ENCODE measurements at places on chromosomes 16 and 17.

GRCh38 chr16:2692948-2693651 lies 10.8 kb downstream of the KCTD5 start:
- DNase-seq, result no peak

- DNase-seq, result no peak
Measured at GRCh38 chr16:86614699-86615098, 36.4 kb downstream of the FOXL1 start.

- DNase-seq, result no peak
Measured at GRCh38 chr17:2017274-2017941, 7.7 kb downstream of the RTN4RL1 start.

GRCh38 chr17:27199948-27200347 lies 94.0 kb upstream of the WSB1 start:
- no peak for DNase-seq

DNA sequence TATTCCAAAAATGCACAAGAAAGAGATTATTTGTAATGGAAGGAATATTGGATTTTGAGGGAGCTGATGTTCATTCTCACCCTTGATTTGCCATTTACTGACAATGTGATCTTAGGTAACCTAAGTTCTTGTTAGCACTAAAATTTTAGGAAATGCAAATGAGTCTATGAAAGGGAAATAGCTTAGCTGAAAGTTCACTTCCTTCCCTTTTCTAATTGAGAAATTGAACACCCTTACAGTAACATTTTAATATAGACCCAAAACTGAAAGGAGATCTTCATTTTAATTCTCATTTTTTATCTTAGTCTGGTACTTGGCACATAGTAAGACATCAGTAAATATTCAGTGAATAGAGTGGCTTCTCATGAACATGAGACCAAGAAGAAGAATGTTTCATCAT lies 10.9 kb upstream of the WSB1 start:
- DNase-seq, result no peak

DNA sequence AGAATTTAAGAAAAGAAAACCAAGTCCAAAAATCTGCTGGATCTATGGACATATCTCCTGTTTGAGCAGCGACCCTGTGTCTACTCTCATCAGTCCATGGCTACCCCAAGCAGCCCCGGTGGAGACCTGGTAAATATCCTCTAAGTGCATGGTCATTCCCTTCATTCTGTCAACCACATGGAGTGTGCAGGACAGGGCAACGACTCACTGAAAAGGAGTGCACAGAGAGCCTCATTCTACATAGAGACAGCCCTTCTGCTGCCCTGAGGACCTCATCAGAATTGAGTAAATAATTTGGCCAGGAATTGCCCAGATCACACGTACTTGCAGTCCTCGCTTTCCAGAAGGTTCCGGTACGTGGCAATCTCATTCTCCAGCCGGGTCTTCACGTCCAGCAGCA lies 3.0 kb downstream of the KRT38 start:
- DNase-seq, result no peak
